ENCODE measurements at places on chromosomes 3 and 15.
A peak's percentile ranks its signal among the peaks of the same experiment; 100 is the strongest.

DNA sequence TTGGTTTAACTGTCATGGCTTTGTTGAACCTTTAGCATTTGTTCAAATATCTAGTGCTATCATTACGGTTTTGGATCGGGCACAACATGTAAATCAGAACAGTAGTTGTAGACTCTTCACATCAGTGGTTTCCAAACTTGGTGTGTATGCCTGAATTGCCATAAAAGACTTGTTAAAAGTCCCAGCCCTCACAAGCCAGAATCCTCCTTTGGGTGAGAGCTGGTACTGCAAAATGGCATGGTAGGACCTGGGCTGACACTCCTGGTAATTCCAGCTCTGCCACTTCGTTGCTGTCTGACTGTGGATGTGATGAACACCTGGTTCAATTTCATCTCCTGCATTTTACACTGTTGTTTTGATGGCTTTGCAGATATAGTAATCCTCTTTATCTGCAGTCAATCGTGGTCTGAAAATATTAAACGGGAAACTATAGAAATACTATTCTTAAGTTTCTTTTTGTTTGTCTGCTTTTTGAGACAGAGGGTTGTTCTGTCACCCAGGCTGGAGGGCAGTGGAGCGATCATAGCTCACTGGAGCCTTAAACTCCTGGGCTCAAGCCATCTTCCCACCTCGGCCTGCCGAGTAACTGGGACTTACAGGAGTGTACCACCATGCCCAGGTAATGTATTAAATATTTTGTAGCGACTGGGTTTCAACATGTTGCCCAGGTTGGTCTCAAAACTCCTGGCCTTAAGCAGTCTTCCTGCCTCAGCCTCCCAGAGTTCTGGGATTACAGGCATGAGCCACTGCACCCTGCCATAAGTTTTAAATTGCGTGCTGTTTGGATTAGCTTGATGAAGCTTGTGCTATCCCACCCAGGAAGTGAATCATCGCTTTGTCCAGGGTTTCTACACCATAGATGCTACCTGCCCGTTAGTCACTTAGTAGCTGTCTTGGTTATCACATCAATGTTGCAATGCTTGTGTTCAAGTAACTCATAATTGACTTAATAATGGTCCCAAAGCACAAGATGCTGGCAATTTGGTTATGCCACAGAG lies 61.6 kb downstream of the RAB7A start:
- DNase-seq: peak; percentile 24

DNA sequence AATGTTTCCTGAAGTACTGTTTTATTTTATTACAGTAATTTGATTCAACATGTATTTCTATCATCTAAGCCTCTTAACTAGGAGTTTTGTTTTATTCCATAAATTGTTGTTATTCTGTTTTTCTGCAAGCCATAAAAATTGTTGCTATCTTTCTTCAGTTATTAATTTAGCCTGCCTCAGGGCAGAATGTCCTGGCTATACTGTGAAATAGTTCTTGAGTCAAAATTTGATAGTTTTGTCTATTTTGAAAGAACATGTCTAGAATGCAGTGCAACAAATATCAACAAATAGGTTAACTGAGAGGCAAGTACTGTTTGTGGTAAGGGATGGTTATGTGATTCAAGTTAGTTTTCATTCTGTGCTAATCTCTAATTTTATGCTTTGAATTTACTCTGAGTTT lies 63.9 kb downstream of the PPARG start:
- DNase-seq: no peak

- DNase-seq: no peak
Measured at GRCh38 chr3:186824430-186825139, 17.9 kb upstream of the ADIPOQ start.

GRCh38 chr3:195896361-195897080 lies 11.8 kb downstream of the TNK2 start:
- DNase-seq: no peak

GRCh38 chr3:37675833-37676596 lies 185.7 kb upstream of the CTDSPL start:
- no peak for DNase-seq

- no peak for DNase-seq
Measured at GRCh38 chr15:40263024-40263754, 19.7 kb downstream of the ANKRD63 start.

DNA sequence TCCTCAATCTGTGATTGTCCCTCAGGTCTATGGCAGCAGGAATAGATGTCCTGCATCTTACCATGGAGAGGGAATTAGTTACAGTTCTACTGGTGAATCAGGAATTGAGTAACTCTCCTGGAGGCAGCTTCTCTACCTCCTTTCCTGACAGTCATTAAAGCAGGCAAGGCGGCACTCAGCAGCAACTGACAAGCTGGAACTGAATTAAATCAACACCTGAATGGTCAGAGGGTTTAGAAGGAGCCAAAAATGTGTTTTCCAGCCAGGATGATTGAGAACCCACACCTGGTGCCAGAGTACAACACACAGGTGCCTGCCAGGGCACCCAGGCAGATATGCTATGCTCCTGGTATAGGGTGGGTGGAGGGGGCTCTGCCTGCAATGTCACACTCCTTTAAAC lies 43.1 kb upstream of the TIPARP start:
- no peak for DNase-seq

DNA sequence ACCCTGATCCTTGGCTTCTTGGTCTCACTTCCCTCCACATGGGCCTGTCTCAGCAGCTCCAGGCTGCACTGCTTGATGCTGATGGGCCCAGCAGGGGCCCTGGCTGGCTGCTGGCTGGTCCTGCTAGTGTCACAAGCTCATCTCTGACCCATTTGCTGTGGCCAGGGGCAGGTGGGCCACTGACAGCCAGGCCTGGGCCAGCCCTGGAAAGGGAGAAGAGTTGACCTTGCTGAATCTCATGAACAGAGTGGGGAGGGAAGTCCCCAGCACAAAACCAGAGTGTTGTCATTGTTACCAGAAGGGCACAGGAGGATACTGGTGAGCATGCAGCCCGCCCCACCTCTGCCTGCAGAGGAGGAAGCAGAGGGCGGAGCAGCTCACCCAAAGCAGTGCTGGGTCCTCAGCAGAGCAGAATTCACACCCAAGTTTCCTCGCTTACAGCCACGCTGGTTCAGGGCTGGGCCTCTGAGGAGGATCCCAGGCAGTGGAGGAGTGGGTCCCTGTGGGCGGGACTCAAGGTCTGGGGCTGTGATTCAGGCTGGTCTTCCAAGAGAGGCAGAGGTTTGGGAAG lies 7.6 kb upstream of the KLF15 start:
- DNase-seq: no peak

GRCh38 chr15:57537072-57537471 lies 54.6 kb upstream of the MYZAP start:
- no peak for DNase-seq

GRCh38 chr3:48187301-48187578 lies 977 bp downstream of the CDC25A start:
- no peak for DNase-seq

GRCh38 chr3:47133641-47134040 lies 30.3 kb downstream of the SETD2 start:
- DNase-seq: no peak

- no peak for DNase-seq
Measured at GRCh38 chr3:130473416-130473815, 43.6 kb upstream of the COL6A6 start.

GRCh38 chr3:196803891-196804468 lies 63.7 kb upstream of the SENP5 start:
- no peak for DNase-seq

DNA sequence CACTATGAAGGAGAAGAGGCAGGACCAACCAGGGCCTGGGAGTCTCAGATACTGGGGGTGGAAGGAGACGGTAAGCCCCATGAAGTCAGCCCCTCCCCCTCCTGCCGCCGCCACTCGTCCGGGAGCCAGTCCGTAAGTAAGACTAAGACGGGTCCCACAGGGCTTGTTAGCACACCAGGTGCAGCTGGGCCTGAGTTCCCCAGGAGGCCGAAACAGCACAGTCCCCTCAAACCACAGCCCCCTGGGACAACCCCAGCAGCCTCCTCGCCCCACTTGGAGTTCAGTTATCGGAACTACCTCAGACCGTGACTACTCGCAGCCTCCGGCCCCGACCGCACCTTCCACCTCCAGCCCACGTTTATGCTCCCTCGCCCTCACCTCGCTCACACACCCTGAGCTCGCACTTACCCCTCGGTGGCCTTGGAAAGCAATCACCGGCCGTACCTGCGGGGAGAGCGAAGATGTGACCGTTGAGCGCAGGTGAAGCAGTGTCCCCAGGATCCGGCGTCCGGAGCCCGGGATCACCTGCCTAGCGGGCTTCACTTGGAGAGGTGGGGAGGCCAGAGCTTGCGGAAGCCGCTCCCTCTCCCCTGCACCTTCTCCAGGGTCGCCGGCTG lies 557 bp downstream of the ELL3 start:
- DNase-seq: no peak

DNA sequence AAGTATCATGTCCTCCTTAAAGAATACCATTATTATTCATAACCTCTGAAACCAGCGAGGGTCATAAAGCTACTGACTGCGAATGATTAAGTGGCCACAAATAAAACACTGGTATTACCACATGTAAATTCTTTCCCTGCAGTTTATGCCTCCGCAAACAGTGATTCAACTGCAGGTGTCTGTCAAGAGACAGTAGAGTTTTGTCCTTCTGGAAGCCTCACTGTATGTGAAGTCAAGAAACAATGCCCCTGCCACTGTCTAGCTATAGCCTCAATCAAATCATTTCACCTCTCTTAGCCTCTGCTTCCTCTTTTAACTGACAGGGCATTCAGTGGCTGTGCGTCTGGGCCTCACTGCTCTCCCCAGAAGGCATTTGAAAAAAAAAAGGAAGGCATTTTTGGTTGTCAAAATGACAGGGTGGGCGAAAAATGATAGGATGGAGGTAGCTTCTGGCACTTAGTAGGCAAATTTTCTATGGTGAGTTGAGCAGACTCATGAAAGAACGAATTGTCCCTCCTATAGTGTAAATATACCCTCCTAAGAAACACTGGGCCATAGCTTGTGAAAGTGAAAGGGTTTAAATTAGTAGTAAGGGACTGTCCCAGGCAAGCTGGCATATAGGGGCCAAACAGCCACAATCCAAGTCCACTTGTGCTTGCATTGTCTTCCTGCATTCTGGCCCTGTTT lies 66.7 kb downstream of the FILIP1L start:
- no peak for DNase-seq

GRCh38 chr3:86954226-86954625 lies 36.7 kb downstream of the VGLL3 start:
- DNase-seq: no peak

DNA sequence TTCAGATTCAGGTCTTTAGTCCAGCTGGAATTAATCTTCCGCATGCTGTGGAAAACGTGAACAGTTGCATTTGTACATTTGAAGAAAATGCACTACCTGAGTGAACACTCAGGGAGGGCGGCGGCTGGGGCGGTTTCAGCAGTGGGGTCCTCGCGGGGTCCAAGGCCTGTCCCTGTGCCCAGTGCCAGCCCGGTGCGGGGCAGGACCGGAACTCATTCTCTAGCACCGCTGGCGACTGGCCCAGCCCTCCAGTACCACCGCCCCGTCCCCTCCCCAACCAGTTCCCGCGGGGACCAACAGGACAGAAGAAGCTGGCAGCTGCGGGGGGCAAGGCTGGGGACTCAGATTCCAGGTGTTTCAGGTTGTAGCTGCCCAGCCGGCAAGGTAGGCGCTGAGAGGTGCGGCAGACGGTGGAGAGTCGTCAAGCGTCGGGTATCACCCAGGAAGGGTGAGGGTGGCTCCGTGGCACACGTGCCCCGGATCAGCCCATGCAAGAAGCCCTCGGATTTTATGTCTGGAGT lies 72.2 kb upstream of the ARNT2 start:
- DNase-seq: no peak

DNA sequence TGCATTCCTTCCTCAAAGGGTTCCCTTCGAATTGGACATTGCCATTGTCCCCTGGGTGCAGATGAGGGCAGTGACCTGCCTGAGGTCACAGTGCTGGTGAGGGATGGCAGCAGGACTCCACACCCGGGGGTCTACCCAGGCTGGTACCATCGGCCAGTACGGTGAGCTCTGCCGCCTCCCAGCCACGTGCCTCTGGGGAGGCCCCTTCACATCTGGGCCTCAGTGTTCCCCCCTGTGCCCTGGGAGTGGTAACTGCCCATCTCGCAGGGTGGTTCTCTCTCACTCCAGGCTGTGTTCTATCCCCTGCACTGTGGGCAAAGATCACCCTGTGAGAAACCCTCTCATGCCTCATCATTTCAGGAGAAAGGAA lies 99.4 kb upstream of the IQSEC1 start:
- no peak for DNase-seq

- DNase-seq: no peak
Measured at GRCh38 chr3:114218578-114219185, 18.7 kb downstream of the ZNF80 start.

- no peak for DNase-seq
Measured at GRCh38 chr15:41438206-41438605, 21.3 kb downstream of the RTF1 start.

DNA sequence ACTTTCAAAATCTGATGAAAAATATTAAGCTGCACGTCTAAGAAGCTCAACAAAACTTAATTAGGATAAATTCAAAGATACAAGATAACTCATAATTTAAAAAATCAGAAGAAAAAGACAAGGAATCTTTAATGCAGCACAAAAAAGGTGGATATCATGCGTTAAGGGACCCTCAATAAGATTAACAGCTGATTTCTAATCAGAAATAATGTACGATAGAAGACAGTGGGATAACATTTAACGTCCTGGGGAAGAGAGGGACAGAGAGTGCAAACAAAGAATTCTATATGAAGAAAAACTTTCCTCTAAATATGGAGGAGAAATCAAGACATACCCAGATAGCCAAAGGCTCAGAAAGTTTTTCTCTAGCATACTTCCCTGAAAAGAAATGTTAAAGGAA lies 519.5 kb downstream of the PYDC2 start:
- DNase-seq: no peak

- no peak for DNase-seq
Measured at GRCh38 chr3:45508483-45509037, 86.0 kb upstream of the LIMD1 start.

- DNase-seq: no peak
Measured at GRCh38 chr15:74134387-74135027, 4.1 kb downstream of the ISLR2 start.

DNA sequence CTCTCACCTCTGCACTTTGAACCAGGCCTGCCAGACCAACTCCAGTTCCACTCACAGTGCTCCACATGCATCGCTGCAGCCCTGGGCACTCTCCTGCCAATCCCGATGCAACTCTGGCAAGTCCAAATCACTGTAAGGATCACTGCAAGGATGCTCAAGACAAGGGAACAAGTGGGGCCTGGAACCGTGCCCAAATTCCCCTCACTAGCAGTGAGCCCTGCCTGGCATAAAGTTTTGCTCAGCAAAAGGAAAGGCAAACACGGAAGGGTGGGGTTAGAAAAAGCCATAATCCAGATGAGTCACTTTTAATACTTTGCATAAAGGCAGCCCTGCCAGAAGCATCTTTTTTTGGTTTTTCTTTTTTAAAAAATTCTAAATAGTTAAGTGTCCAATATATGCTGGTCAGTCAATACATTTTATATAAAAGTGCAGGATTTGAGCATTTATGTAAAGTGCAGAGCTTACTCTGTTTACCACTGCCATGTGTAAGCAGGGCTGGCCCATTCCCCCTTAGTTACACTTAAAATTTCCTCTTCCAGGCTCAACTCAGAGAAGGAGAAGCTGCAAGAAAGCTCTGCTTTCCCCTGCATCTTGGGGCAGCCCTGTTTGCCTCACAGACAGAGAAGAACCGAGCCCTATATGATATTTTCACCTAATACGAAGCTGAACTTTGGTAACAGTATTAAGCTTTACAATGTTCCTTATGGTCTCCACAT lies 102.2 kb downstream of the CD47 start:
- no peak for DNase-seq

Measured in stimulated activated CD4-positive, alpha-beta T cell treated with anti-CD3 and anti-CD28 coated beads, Interleukin-4, amount 100 ng/mL, for 48 hours (primary cell).